Inflammatory macrophage (primary cell): ENCODE measurements at places on chromosomes 2 and 18.

DNA sequence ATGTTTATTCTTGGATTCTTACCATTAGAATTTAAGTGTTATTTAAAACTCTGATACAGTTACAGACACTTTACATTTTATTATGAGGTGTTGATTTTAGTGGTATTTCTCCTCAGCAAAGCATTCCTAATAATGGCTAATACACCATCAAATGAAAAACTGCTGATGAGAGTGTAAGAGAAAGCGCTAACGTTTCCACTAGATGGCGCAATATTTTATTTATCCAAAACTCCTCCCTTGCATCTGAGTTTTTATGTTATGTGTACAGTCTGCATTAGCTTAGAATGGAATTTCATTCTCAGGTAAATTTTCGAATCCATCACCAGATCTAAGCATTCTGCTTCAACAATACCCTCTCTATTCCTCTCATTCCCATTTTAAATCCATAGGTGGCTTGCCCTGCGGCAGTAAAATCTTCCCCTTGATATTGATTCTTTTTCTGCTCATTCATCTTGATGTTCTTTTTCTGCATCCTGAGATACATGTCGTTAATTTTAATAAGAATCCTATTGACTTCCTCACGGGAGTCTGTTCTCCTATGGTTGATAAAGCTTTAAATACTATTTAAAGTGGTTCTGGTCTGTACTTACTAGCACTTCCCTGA is 53.9 kb downstream of the PRKRA start:
- DNase-seq: peak; percentile 63

- DNase-seq: no peak
Observed at GRCh38 chr2:232927793-232928550, 57.9 kb downstream of the SNORC start.

GRCh38 chr2:99403524-99403923 is 66.3 kb downstream of the EIF5B start:
- no peak for DNase-seq

GRCh38 chr2:70643715-70644114 is 90.1 kb upstream of the TGFA start:
- no peak for DNase-seq

GRCh38 chr2:167212014-167212648 is 323.9 kb downstream of the XIRP2 start:
- peak; percentile 65 for DNase-seq

GRCh38 chr2:222307978-222308730 is 9.4 kb upstream of the PAX3 start:
- DNase-seq: no peak
